ENCODE measurements at places on chromosomes 2 and 18.

GRCh38 chr18:58254873-58255511 lies 211.0 kb downstream of the NEDD4L start:
- no peak for DNase-seq

GRCh38 chr2:127407661-127408003 lies 10.6 kb upstream of the PROC start:
- DNase-seq = no peak

DNA sequence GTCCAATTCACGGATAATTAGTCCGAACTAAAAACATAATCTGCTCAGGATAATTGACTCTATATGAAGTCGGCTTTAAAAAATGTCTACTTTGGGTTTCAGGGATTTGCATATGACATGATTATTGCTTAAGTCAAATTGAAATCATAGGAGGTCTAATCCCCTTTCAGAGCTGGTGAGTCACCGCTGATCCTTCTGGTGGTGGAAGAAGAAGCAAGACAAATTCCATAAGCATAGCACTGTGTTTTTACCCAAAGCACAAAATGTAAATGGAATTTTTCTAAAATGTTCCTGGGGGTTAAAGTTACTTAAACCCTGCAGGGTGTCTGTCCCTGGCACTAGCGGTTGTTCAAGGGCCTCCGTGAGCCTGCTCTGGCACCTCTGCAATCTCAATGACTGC lies 460.2 kb downstream of the LRATD1 start:
- DNase-seq = no peak

GRCh38 chr2:237967463-237967951 lies 693 bp downstream of the UBE2F start:
- DNase-seq = peak; percentile 45

GRCh38 chr2:226336283-226336682 lies 463.3 kb downstream of the IRS1 start:
- DNase-seq = no peak

DNA sequence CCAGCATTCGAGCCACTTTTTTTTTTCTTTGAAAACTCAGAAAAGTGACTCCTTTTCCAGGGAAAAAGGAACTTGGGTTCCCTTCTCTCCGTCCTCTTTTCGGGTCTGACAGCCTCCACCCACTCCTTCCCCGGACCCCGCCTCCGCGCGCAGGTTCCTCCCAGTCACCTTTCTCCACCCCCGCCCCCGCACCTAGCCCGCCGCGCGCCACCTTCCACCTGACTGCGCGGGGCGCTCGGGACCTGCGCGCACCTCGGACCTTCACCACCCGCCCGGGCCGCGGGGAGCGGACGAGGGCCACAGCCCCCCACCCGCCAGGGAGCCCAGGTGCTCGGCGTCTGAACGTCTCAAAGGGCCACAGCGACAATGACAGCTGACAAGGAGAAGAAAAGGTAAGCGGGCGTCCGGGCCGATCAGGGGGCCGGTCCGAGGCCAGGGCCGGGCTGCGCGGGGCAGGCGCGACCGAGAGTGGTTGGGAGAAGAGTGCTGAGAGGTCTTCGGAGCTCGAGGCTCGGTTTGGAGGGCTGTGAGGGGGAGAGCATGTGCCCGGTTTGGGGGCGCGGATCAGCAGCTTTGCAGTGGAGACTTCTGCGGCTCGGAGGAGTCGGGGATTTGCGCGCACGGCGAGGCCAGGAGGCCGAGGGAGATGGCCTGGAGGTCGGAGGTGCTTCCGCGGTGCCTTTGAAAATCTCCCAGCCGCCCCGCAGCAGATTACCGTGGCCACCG lies 502 bp downstream of the EPAS1 start:
- peak; percentile 73 for DNase-seq

DNA sequence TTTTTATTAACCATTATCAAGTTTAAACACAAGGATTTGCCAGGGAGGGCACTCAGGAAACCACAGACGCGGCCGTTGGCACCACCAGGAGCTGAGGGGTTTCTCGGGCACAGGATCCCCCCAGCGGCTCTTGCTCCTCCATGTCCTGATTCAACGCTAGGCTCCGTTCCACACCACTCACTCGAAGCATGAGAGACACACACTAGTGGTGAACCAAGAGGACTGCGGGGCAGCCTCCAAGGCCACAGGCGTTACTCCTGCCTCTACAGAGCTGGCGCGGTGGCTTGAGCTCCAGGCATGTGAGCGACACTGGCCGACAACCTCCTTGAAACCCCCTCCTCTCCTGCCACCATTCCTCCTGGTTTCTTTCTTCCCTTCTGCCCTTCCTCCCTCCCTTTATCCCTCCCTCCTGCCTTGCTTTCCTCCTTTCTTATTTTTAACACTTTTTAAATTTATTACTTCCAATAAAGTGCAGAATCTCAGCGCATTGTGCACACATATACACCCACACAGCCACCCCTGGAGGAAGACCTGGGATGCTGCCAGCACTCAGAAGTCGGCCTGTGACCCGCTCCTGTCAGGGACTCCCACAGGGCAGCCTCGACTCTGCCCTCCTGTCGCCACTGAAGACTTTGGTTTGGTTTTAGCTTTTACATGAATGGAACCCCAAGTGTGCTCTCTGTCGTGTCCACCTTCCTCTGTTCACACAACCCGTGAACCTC lies 21.7 kb downstream of the COX7A2L start:
- no peak for DNase-seq

DNA sequence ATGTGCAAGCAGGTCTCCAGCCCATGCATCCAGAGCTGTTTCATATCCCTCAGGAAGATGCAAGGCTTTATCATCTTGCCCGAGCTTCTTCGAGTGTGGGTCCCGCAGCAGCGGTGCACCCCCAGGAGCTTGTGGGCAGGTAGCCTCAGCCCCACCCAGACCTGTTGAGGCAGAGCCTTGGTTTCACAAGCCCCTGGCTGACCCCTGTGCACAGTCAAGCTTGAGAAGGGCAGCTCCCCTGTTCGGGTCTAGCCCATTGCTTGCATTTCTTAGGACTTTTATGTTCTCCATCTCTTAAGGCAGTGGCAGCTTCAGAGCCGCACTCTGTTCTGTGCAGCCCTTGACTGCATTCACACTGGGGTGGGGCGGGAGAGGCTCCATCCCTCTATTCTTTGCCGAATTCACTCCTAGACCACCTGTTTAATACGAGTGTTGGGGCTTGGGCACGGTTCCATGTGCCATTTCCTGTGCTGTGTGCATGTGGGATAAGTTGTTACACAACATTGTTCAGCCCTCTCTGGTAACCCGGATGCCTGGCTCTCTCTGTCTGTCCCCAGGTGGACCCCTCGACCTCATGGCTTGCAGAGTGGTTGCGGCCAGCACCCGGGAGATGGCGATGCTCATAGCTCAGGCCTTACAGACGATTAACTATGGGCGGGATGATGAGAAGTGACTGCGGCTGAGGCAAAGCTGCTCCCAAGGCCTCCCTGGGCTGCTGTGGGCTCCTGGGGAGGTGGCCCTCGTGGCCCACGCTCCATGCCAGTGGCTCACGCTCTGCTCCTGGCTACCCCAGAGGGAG lies 48.7 kb downstream of the IMPA2 start:
- DNase-seq = no peak

- no peak for DNase-seq
These were observed 40.7 kb downstream of the RALB start for GRCh38 chr2:120293096-120294007.

- DNase-seq = no peak
These were observed 6.1 kb downstream of the ADI1 start for GRCh38 chr2:3513026-3513810.

- no peak for DNase-seq
These were observed 163.3 kb upstream of the STK17B start for GRCh38 chr2:196334710-196335109.

DNA sequence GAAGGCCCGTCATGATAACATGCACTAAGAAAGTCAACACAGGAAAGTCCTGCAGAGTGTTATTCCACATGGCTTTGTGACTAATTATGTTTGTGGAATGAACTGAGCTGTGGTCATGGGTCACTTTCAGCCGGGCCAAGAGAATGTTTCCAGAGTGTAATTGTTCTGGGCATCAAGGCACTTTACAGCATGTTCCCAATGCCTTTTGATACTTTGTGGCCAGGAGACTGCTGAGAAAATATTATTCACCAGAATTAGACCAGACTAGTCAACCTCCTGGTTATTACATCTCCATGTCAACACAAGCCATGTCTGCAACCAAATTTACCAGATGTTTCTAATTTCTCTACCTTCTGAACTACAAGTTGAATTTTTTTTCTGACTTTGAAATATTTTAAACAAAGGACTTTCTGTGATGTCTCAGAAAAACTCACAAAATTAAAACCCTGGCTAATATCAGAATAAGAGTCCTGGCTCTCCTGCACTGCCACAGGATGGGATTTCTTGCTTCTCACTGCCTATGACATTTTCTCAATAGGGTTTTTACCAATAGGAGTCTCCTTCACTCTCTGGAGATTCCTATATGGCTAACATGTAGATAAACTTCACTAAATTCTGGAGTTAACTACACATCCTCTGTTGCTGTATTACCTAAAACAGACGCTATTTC lies 90.6 kb upstream of the WDR75 start:
- no peak for DNase-seq

DNA sequence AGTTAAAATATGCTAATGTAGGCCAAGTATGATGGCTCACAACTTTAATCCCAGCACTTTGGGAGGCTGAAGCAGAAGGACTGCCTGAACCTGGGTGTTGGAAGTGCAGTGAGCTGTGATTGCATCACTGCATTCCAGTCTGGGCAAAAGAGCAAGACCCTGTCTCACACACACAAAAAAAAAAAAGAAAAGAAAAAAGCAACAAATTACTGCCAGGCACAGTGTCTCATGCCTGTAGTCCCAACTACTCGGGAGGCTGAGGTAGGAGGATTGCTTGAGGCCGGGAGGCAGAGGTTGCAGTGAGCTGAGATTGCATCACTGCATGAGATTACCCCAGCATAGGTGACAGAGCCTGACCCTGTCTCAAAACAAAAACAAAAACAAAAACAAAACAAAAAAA lies 110.6 kb downstream of the PRELID3A start:
- DNase-seq = no peak

GRCh38 chr2:62653582-62654422 lies 51.7 kb upstream of the EHBP1 start:
- no peak for DNase-seq

- no peak for DNase-seq
These were observed 507.6 kb downstream of the SUCLG1 start for GRCh38 chr2:83951378-83951947.

DNA sequence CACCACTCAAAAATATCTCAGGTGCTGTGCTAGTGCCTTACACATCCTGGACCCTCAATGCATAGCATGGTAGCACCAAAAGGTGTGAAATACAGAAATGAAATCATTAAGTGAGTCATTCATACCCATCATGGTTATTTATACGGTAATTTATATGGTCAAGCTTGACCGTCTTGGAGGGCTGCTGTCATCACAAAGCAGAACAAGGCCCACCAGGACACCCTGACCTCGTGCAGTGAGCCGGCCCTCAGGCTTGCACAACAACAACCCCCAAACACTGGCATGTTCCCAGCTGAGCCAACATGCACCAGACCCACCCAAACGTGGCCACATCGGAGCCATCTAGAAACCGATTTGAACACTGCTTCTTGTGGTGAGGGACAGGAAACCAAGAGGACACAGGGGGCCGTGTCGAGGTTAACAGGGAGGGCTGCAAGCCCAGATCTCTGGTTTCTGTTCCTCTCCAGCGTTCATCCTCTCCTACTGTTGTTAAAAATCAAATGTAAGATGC lies 378.5 kb upstream of the ID2 start:
- peak; percentile 82 for DNase-seq

DNA sequence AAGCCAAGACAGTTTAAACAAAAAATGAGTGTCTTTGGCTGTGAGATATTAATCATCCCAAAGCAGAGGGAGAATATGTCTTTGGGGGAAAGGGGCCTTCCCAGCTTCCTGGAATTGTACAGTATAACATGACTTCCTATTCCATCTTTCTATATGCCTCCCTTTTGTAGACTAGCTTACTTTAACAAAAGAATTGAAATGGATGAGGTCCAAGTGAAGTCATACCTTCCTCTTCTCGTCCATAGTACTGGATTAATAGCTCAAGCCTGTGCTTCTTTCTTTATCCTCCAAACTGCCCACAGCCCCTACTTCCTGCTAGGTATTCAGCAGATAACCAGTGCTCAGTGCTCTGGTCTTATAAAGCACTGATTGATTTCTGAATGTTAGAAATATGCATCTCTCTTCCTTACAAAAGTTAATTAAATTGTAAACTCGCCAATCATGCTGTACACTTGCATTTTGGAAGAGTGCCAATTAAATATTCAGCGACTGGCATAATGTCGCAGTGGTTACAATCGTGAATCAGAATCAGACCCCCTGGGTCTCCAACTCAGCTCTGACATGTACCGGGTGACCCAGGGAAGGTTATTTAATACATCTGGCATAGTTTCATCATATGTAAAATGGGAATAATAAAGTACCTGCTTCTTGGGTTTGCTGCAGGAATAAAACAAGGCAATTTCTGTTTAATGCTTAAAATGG lies 325.1 kb downstream of the RND3 start:
- DNase-seq = no peak

DNA sequence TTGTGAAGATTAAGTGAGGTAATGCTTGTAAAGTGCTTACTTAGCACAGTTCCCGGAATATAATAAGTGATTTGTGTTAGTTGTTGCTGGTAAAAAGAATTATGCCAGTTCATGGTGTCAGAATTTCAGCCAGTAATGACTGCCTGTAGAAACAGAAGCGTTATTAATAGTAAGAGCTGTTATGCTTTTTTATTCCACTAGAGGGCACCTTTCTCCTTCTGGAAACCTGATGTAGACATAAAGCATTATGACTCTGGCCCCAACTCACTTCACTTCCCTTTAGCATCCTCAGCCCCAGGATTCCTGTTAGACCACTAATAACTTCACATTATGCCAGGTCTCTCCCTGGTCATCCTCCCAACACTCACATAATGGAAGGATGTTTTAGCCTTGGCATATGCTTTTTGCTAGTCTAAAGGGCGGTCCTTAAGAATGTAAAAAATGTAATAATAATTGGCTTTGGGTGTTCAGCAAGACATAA lies 34.9 kb downstream of the C18orf54 start:
- no peak for DNase-seq

DNA sequence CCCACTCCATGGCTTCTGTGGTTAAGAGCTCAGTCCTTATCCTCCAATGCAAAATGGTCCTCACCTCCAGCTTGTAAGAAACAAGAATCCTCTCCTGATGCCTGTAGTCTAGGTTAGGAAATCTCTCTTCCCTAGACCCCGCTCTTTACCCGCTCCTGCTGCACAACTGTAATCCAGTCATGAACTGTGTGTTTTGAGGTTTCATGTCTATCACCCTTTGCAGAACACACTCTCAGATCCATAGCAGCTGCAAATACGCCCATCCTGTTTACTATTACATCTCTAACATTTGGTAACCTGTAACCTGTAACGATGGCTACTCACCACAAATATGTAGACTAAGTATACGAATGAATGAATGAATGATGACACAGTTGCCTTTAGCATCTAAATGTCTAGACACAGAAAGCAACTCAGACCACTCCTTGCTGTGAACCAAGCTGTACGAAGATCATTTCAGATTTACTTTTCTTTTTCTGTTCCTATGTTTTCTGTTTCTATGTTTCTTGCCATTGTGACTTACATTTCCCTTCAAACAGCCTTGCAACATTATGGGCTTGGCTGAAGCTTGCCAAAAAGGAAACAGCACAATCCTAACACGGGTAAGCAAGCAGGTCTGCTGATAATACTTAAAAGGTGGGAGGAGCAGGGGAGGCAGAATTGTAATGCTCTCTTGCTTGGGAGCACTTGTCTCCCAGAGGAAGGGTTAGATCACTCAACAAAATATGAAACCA lies 53.7 kb downstream of the EPHA4 start:
- DNase-seq = no peak

Data from activated T-cell treated with anti-CD3 and anti-CD28 coated beads, Interleukin-2, amount 50 U/mL, for 48 hours (primary cell).